Central memory CD4-positive, alpha-beta T cell (primary cell): ENCODE measurements at places on chromosomes 4 and X.

DNA sequence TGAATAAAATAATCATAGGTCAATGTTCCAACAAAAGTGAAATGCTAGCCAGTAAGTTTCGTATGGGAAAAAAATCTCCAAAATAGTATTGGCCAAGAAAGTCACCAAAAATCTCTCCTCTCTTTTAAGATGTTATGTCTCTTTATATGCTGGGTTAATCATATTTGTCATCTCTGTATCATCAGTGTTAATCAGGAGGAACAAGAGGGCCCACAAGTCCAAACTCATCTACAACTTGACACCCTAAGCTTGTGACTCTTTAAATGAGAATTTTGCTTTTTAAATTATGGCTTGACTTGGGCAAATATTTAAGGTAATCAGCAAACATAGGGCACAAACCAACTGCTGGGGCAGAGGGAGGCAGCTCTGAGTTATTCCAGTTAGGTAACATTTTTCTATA, 75.5 kb downstream of the AMMECR1 start:
- DNase-seq, result no peak

DNA sequence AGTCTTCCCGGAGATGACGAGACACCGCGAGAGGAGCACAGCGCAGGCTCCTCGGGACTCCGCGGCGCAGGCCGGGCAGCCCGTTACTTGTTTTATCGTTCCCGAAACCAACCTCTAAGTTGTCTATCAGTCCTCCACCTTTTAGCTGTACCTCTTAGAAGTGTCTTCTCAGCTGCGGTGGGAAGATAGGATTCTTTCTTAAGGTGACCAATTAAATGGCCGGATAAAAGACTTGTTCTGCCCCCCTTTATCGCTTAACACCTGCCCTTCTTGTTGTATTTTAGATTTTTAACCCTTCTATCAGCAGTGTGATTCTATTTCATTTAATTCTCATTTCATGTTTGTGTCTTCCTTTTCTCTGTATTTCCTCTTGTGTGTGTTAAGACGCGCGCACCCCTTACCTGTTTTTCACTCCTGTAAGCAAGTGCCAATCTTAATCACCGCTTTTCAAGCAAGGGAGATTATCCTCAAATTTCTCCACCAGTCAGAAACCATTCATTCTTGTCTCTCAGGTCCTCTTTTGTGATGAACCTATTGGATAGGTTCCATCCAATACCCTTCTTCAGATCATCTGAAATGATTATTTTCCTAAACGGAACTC, at the start of gene SLC9B2:
TSS of gene SLC9B2 (minus strand) at position 15 of the 601 bp plus-strand sequence. CDS start 9,211 bp downstream, outside the sequence.
- DNase-seq, result no peak

- DNase-seq, result no peak
Observed at GRCh38 chrX:104270212-104270611, 15.5 kb upstream of the ESX1 start.

DNA sequence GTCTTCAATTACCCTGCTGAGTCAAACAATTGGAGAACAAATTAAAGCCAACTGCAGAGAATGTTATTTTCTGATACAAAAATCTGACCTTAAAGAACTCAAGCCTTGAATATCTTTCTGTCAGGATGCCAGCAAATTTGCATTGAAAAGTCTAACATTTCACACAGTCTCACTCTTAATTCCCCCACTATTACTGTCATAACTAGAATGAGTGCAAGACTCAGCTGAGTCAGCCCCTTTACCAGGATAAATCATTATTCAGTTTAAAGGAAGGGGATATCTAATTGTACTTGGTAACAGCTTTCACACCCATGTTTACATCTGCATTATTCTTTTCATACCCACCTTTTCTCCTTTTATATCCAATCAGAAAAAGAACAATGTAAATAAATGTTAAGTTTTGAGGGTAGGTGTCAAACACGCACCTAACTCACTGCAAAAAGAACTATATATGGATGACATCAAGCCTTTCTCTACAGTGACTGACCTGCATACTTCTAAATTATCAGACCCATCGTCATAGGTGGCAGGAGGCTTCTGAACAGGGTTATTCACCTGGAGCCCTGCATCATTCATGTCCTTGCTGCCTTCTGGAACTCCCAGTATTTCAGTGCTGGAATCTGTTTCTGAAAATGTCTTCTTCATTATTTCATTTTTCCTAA, 117.4 kb downstream of the TMA16 start:
- DNase-seq, result no peak

DNA sequence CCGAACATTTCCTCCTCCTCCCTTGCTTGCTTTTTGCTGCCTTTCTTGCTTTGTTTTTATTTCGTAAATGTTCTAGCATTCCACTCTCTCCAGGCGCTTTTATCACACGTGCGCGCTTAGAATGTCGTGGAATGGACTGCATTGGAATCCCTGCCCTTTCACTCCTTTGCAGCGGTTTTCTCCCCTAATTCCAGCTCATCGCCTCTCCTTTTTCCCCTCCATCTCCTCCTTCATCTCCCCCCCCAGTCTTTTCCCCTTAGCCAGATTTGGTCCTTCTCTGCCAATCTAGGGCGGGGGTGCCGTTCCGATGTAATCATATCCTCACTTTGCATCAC, 579 bp downstream of the OGT start:
- DNase-seq, result no peak

GRCh38 chr4:121266982-121267381, 102.9 kb upstream of the TNIP3 start:
- no peak for DNase-seq

- DNase-seq, result no peak
Observed at GRCh38 chrX:25442499-25442898, 426.7 kb upstream of the ARX start.

DNA sequence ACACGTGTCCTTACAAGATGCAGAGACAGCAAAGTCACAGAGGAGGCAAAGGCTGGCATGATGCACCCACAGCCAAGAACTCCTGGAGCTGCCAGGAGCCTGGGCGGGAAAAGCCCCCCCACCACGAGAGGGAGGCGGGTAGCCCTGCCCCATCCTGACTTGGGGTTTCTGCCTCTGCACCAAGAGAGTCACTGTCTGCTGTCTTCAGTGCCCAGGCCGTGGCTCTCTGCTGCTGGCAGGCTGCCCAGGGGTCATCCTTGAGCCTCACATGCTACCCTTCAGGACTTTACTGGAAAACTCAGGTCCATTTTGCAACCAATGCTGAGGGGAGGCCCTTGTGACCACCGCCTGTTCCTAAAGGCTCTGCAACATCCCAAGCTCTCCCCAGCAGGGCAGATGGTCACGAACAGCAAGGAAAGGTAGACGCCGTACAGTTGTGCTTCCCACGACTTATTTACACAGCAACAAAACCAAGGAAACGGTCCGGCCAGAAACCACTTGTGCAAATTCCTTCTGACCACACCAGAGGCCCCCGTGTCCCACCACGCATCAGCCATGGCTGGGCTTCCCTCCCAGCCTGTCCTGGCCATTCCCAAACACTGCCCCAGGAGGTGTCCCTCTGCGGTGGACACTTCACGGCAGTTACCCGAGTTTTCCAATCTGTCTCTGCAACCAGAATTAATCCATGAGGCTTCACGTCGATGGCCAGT, 56.9 kb downstream of the ACOX3 start:
- DNase-seq, result no peak

DNA sequence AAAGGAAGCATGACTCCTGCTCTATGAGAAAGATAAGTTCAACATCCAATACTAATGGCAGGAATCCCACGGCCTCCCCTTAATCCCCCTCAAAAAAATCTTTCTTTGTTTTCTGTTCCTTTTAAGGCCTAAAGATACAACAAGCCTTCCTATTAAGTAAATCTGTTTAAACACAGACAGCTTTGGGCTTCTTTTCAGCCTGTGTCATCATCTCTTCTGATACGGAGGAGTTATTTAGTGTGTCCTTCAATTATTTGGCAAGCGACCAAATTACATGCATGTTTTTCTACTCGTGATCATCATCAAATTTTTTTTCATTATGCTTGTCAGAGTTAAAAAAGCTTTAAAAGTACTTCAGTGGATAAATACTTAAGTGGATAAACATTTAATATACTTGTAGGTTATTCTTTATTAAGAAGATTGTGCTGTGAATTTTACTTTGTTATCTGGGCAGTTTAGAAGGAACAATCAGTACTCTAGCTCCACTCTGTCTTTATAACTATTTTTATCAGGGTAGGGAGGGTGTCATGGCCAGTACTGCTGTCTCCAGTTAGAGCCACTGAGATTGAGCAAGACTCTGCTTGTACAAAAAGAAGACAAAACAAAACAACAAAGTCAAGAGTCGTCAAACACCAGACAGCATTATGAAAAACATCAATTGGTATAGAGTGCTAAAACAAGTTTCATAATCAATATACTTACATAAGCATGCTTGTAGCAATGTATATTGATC, 210.7 kb downstream of the PRR32 start:
- no peak for DNase-seq
